ENCODE measurements at places on chromosomes 1 and 21.

- no peak for DNase-seq
These were observed 6.1 kb downstream of the STRIP1 start for GRCh38 chr1:110040548-110040947.

- DNase-seq, result no peak
These were observed 5.6 kb upstream of the LRRC3 start for GRCh38 chr21:44449473-44450363.

DNA sequence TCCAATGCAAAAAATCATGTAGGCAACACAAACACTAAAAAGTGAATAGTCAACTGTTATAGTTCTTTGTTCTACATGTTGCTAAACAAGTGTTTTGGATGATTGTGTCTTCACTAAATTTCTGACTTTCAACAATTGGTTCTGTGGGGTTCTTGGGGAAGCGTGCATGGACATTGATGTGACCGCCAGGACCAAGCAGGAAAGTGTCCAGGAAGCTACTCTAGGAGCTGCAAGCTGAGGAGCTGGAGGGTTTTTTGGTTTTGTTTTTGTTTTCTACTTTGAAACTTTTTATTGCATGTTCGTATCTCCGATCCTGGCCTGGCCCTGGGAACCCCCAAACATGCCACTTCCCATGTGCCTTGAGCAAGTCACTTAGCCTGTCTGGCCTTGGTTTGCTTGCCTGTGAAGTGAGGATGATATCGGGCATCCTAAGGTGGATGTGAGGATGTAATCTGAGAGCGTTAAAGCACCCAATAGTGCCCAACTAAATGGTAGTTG, 8.0 kb downstream of the TMPRSS3 start:
- no peak for DNase-seq

- DNase-seq, result no peak
These were observed 67.7 kb upstream of the AJAP1 start for GRCh38 chr1:4586611-4587160.

GRCh38 chr1:154796303-154796892, 73.7 kb downstream of the KCNN3 start:
- no peak for DNase-seq
